ENCODE measurements at places on chromosomes 3 and 15. TPM values are rescaled to one million over a fixed set of nuclear protein-coding genes. Genes with fewer than 3 reads are reported as not detected.

The PTX3 gene
- total RNA-seq, result not detected

The RBPMS2 gene
- total RNA-seq, result not detected

The KIF7 gene
- total RNA-seq, result 0.21 TPM

The EBLN2 gene
- 5.3 TPM for total RNA-seq

The THRB gene
- total RNA-seq, result not detected

The PLSCR5 gene
- not detected for total RNA-seq

The ZNF501 gene
- total RNA-seq, result 3.6 TPM

The STRIT1 gene
- total RNA-seq, result not detected

The EOMES gene
- total RNA-seq, result 2.9 TPM

The SEC62 gene
- total RNA-seq, result 46.5 TPM

The COLQ gene
- 5.3 TPM for total RNA-seq

The SERPINI2 gene
- not detected for total RNA-seq

The DHX30 gene
- 75.7 TPM for total RNA-seq

The SH3GL3 gene
- not detected for total RNA-seq

The OR5K2 gene
- not detected for total RNA-seq

The MFGE8 gene
- total RNA-seq, result 44.8 TPM

The MGLL gene
- total RNA-seq, result 2.2 TPM

The SLC28A2 gene
- total RNA-seq, result not detected

The CCR2 gene
- total RNA-seq, result 70.9 TPM

The CHL1 gene
- total RNA-seq, result not detected

The C3orf20 gene
- total RNA-seq, result 0.11 TPM

The GALNT15 gene
- total RNA-seq, result not detected

The SOX2 gene
- total RNA-seq, result not detected

The C2CD4A gene
- not detected for total RNA-seq

The PLSCR2 gene
- total RNA-seq, result not detected

The SLC9A9 gene
- total RNA-seq, result 6.6 TPM

The CORO2B gene
- total RNA-seq, result not detected

The XCR1 gene
- total RNA-seq, result not detected

The GP9 gene
- not detected for total RNA-seq

The CX3CR1 gene
- total RNA-seq, result 0.95 TPM

The LPCAT4 gene
- total RNA-seq, result 106 TPM

The APOD gene
- not detected for total RNA-seq

The PSTPIP1 gene
- total RNA-seq, result 208 TPM

The COL8A1 gene
- not detected for total RNA-seq

The ATP10A gene
- total RNA-seq, result 58.9 TPM

The RBM5 gene
- 185 TPM for total RNA-seq

The PAK6 gene
- 1.2 TPM for total RNA-seq

The CLDN16 gene
- not detected for total RNA-seq

The SQOR gene
- total RNA-seq, result 79.6 TPM

The MEIS2 gene
- total RNA-seq, result not detected

The ESYT3 gene
- 0.18 TPM for total RNA-seq

The ALDH1L1 gene
- not detected for total RNA-seq

The SNTN gene
- not detected for total RNA-seq

The GASK1A gene
- total RNA-seq, result not detected

The SLC38A3 gene
- not detected for total RNA-seq

The PLA2G4B gene
- total RNA-seq, result 8.9 TPM

The ADAMTS7 gene
- not detected for total RNA-seq

The CSTA gene
- total RNA-seq, result not detected

The ITIH3 gene
- total RNA-seq, result not detected
